Activated naive CD8-positive, alpha-beta T cell treated with anti-CD3 and anti-CD28 coated beads for 36 hours (primary cell): ENCODE measurements at places on chromosomes 4 and X. TPM values are rescaled to one million over a fixed set of nuclear protein-coding genes. Genes with fewer than 3 reads are reported as not detected.

Gene PDE6B
- total RNA-seq, result 13.9 TPM

Gene RPA4
- total RNA-seq, result not detected

Gene UGT2B10
- total RNA-seq, result not detected

Gene TMEM271
- total RNA-seq, result not detected

Gene SOWAHB
- total RNA-seq, result 0.12 TPM

- peak; percentile 24 for DNase-seq
Observed at GRCh38 chrX:40471965-40472648, 108.7 kb upstream of the ATP6AP2 start.

DNA sequence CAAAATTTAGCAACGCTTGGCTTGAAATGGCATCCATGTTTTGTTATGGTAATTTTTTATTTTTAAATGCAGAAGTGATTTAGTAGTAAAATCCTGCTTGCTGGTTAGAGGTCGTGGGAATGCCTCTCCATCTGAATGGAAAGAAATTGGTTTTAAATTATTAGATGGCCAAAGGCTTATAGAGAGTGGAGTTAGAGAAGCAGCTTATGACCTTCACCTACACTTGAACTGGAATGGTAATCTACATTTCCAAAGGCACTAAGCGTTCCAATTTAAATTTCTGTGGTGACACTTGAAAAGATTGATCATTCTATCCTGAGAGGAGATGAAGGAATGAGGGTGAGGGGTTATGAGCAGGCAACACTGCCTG is 280.7 kb downstream of the RAPGEF2 start:
- no peak for DNase-seq

DNA sequence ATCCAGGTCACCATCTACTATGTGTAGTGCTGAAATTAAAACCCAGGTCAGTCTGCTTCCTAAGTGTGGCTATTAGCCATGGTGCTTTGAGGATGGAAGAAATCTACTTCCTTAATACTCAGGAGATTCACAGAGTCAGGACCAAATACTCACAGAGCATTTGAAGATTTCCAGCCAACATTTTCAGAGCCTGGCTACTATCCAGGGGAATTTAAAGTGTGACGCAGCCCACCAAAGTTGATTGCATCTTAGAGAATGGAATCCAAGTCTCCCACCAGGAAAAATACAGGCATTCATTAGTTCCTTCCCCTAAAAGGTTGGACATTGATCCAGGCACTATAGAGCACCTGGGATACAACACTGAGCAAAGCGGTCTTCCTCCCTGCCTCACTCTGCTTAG is 83.8 kb downstream of the HS3ST1 start:
- no peak for DNase-seq

- DNase-seq, result no peak
Observed at GRCh38 chr4:68569466-68570121, 6.5 kb downstream of the UGT2B17 start.

DNA sequence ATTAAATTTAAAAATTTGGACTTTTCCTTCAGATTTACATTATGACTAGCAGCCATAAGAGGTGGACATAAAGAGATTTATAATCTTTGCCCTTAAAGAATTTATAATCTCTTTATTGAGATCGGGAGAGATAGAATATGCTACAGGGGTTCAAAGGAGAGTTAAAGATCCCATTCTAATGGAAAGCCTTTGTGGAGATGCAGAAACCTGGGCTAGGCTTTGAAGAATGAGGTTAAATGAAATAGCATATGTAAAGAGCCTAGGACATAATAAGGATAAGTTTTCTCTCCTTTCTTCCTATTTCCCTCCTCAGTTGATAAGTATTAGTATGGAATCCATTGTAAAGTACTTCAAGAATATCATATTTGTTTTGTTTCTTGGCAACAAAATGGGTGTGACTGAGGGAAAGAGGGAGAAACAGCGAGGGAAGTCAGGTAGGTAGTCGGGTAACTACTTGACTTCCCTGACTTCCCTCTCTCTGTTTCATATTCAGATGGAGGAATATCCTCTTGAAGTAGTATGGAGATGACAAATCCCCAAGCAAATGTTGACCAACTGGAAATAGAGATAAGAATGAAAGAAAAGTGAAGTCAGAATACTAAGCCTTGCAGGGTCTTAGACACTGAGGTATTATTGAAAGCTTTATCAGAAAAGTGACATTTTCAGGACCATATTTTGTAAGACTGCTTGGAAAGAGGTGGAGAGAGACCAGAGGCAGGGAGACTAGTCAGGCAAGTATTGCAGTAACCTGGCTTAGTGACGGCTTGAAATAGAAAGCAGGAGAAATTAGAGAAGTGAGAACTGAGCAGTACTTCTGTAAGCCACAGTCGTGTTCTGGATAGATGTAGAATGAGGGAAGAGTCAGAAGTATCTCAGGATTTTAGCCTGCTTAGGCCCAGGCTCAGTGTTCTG is 82.9 kb downstream of the PDLIM5 start:
- no peak for DNase-seq

DNA sequence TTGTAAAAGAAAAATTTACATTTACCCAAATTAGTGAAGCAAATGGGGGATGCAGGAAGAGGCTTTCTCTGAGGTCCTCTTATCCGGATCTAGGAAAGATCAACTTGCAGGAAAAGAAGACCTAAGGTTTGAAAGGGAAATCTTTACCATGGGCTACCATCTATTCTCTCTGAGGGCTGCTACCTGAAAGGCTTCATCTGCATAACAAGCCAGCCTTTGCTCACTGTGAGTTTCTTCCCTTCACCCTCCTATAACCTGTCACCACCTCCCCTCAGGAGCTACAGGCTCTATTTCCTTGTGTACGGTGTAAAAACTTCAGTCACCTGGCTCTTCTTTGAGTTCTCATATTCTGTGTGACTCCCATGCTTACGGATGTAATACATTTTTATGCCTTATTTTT is 118.6 kb upstream of the BEND4 start:
- no peak for DNase-seq

DNA sequence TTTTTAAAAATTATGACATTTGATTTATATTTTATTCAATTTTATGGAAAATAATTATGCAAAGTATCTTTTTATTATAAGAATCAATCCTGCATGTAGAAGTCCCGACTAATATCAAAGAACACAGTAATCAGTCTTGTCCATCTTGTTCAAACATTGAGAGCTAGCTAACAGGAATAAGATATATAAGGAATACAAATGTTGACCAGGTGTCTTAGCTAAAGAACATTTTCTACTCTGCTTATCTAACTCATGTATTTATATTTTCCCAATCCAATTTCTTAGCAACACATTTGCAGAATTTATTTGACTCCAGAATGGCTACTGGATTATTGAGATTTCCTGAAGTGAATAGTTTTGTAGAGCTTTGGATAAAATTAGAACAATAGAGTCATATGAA is 61.5 kb upstream of the NR3C2 start:
- no peak for DNase-seq

DNA sequence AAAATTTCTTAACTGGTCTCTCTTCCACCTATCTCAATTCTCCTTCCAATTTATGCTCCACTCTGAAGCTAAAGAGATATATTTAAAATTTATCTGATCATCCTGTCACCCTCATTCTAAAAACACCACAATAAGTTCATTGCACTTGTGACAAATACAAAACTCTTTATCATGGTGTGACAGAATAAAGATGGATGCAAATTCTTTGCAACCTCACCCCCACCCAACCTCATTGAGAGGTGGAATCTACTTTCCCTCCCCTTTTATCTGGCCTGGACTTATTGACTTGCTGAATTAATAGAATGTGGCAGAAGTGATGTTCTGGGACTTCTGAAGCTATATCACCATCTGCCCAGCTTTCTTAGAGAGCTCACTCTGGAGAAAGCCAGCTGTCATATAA is 46.5 kb downstream of the IDS start:
- no peak for DNase-seq

DNA sequence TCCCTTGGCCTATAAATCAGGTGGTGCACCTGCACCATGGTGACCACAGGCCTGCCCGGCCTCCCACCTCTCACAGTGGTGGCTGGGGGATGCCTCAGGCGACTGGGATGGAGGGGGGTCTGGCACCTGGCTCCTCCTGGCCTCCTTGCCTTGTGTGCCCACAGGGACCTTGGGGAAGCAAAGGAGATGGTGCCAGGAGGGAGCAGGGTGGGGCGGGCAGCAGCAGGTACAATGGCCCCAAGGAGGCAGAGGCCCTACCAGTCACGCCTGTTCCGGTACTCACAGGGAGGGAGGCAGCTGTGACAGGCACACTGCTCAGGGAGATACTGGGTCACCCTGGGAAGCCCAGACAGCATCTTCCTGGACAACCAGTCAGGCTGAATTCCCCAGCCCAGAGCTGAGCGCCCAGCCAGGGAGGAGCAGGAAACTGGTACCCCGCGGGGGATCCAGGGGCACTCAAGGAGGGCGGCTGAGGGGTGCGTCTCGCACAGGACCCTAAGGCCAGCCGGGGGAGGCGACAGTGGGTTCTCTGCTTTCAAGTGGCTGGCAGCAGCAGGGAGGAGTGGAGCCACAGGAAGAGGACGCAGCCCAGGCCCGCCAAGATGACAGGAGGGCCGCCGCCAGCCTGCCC is 1.2 kb upstream of the TREX2 start:
- no peak for DNase-seq

GRCh38 chr4:165210566-165210965 is 3.2 kb downstream of the KLHL2 start:
- DNase-seq, result no peak
